HAP-1 (cell line): ENCODE measurements at places on chromosomes 12 and 14.
A peak's percentile ranks its signal among the peaks of the same experiment; 100 is the strongest.

DNA sequence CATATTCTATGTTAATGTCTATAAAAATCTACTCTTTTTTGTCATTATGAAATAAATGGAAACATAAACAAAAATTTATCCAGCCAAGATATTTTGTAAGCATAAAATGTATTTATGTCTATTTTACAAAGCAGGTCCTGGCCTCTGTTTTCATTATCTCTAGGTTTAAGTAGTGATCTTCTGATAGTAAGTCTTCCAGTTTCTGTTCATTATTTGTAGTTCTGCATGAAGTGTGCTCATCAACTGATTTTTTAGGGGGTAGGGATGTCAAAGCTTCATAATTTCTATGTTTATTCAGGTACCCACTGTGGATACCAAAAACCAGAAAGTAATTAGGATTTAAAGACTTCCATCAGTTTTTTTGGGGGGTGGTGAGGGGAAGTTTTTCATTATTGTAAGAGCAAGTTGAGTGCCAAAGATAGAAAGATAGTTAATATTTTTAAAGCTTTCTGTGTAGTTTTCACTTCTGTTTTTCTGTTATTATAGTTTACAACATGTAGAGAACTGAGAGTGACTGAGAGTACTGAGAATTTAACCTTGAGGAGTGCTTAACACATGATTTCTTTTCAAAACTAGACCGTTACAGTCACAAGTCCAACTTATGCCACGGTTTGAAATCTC lies 30.6 kb upstream of the LMO3 start:
- no peak for DNase-seq

- DNase-seq = no peak
These were observed 130.7 kb upstream of the HIF1A start for GRCh38 chr14:61564618-61565091.

GRCh38 chr12:54431911-54432814 lies 13.1 kb upstream of the ITGA5 start:
- peak; percentile 45 for DNase-seq

- no peak for DNase-seq
These were observed 32.0 kb downstream of the SLC25A29 start for GRCh38 chr14:100274250-100274649.

GRCh38 chr14:99579120-99579836 lies 24.7 kb downstream of the CCDC85C start:
- no peak for DNase-seq

DNA sequence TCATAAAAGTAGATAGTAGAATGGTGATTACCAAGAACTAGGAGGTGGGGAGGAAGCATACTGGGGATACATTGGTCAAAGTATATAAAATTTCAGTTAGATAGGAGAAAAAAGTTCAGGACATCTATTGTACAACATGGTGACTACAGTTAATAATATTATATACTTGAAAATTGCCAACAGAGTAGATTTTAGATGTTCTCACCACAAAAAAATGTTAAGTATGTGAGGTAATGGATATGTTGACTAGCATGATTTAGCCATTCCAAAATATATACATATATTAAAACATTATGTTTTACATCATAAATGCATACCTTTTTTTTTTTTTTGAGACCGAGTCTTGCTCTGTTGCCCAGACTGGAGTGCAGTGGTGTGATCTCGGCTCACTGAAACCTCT lies 31.0 kb downstream of the TMEM116 start:
- no peak for DNase-seq

DNA sequence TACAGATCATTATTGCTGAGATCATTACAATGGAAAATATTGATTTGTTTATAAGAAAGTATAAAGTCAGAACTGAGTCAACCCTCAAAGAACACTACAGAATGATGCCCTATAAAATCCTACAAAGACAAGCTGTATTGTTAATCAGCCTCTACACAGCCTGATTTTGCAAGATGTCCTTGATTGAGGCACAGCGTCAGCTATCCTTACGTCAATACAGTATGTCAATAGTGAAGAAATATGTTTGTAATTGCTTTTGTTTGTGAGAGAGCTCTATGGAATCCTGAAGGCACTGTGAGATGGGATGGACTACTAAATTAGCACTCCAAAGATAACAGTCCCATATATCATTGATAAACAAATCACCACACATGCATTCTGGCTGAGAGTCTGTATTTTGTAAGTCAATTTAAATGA lies 70.7 kb downstream of the RASSF9 start:
- DNase-seq = no peak

- no peak for DNase-seq
These were observed 101.3 kb downstream of the FOXN3 start for GRCh38 chr14:89315493-89316470.

GRCh38 chr12:58419196-58419760 lies 477.9 kb downstream of the ATP23 start:
- DNase-seq = no peak

GRCh38 chr12:109244073-109244472 lies 65.0 kb downstream of the FOXN4 start:
- no peak for DNase-seq

DNA sequence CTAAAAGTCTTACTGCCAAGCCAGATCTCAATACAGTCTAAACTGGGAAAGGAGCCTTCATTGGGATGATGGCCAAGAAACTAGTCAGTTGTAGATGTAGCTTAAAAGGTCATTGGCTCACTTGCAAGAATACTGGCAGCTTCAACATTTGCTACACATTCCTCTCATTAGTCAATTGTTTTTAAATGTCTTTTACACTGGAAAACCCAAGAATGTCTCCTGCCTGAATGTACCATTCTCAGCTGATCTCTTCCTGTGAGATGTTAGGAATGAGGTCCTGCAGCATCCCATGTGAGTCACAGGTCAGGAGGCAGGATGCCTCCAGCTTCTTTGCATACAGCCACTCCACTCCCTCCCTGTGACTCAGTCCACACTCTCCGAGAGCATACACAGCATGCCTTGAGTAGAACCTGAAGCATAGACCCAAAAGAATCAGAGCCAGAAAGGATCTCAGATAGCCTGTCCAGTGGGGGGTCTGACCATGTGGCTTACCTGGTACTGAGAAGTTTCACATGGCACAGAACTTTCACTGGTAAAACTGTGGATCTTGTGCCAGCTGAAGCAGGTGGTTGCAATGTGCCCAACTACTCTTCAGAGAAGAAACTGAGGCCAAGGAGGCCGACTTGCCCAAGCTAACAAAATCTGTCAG lies 56.0 kb upstream of the HECTD1 start:
- no peak for DNase-seq

DNA sequence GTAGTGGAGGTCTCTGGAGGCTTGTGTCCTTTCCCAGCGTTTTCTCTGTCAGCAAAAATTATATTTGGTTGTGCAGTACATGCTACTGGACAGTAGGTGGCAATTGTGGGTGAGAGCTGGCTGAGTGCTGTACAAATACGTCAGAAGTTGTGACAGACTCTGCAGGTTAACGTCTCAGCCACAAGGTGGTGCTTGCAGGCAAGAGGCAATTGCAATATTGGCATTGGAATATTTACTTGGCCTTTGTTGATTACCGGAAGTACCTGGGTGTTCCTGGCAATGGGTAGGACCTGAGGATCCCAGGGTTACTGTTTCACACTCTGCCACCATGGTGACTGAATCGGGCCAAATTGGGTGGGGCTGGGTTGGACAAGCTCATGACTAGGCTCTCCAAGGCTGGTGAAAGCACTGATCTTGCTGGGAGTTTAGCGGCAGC lies 333.9 kb upstream of the LMO3 start:
- DNase-seq = peak; percentile 85

DNA sequence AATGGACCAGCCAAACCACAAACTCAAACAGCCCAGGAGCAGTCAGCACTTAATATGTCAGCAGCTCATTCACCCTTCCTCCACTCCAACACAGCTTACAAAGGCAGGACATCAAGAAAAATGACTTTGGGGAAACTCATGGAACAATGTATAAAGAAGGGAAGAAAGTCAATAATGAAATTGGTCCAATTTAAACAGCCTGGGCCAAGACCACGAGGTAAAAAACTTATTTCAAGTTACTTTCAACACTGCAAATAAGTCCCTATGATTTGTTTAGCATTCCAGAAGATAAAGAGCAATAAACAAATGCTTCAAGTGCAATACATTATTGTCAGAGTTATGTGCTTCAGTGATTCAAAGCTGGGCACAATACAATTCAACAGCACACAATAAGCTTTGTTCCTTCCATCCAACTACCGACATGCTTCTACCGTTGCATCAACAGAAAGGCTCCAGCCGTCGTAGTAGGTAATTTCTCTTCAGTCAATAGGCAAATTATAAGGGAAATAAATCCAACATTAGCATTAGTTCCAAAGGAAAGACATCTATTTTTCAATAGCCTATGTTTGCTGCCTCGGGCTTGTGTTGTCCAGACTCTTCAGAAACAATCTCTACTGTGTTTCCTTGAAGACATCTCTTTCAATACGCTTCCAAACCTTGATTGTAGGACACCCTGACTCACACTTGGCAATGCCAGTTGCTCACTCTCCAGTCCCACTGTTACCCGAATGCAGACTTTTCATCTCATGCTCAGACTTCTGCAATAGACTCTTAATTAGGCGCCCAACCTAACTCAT lies 225.7 kb downstream of the NUAK1 start:
- no peak for DNase-seq

DNA sequence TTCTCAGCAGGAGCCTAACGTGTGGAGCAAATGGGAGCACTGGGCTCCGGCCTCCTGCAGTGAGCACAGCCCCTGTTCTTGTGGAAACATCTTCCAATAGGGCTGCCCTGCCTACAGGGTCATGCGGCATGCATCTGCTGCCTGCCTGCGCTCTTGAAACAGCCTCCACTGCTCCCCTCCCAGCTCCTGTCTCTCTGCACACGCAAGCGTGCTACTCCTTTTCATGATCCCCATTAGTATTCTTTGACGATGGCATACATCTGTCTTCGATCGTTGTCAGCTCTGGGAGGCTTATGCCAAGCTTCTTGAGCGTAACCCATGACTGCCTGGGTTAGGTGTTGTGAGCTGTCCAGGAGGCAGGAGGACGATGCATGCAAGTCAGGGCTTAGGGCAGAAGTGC lies 23.1 kb downstream of the NTF3 start:
- DNase-seq = no peak

- no peak for DNase-seq
These were observed 185.4 kb downstream of the GXYLT1 start for GRCh38 chr12:41959271-41959670.

GRCh38 chr12:103848143-103848542 lies 7.1 kb upstream of the NT5DC3 start:
- no peak for DNase-seq

- DNase-seq = peak; percentile 53
These were observed 765 bp downstream of the SCYL2 start for GRCh38 chr12:100267603-100268281.

- no peak for DNase-seq
These were observed 8.1 kb upstream of the ATL1 start for GRCh38 chr14:50551877-50552276.

GRCh38 chr12:25939606-25940005 lies 18.9 kb upstream of the RASSF8 start:
- DNase-seq = no peak

DNA sequence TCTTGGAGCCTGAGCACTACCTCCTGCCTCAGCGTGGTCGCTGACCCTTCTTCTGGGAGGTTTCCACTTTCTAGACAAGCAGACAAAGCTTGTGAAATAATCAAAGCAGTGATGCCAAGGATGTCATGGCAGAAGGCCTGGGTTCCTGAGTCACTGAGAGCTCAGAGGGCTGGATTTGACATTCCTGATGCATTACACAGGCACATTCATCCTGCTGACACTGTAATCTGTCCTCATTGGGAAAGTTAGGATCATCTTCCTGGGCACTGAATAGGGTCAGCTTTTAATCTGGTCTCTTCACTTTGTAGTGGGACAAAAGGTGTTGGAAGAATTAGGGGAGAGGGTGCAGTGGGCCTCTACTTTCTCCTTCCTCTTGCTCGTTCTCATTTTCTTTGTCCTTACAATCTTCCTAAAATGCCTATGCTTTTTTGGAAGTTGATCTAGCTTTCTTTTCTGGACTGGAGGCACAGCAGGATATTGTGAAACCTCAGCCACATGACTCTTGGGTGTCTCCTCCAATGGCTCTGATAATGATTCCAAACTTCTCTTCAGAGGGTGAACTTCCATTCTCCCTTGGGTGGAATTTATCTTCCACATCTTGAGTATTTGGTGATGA lies 29.6 kb downstream of the EEA1 start:
- DNase-seq = no peak

DNA sequence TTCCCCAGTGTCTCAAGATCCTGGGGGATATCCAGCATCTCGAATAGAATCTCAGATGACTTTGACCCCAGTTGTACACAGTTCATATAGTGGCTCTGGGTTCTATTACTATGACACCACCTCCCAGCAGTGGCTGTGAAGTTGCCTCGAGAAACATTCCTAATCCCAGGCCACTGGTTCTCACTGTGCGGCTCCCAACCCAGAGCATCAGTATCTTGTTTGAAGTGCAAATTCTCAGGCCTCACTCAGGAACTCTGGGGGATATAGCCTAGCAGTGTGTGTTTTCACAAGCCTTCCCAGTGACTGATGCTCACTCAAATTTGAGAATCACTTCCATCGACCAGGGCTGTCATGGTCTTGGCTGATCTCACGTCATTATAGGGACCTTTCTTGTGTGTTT lies 69.3 kb upstream of the IGF1 start:
- no peak for DNase-seq

- no peak for DNase-seq
These were observed 54.6 kb upstream of the USP44 start for GRCh38 chr12:95605875-95606274.

GRCh38 chr14:35051796-35052195 lies 5.7 kb downstream of the FAM177A1 start:
- no peak for DNase-seq

- DNase-seq = no peak
These were observed 307.0 kb downstream of the PCNX1 start for GRCh38 chr14:71214241-71214640.

DNA sequence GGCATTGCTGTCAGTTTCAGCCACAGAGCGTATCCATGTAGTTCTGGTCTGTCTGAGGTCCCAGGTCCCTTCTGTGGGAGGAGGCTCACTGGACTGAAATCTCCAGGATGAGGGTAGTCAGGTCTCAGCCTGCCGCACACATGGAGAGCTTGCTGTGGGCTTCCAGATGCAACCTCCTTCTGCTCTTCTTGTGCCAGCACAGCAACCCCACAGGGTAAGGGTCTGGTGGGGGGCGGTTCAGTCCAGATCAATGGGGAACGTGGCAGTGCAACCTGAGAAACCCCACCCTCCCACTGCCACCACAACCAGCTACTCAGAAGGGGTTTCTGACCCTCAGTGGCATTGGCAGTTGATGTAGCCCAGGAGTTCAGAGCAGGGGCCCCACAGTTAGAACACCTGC lies 61.2 kb downstream of the BEGAIN start:
- no peak for DNase-seq

- DNase-seq = no peak
These were observed 29.3 kb upstream of the RIN3 start for GRCh38 chr14:92484132-92484823.

GRCh38 chr14:28294834-28295440 lies 471.6 kb upstream of the FOXG1 start:
- no peak for DNase-seq
